HFF-Myc (cell line): ENCODE measurements at places on chromosomes 2 and 18.

DNA sequence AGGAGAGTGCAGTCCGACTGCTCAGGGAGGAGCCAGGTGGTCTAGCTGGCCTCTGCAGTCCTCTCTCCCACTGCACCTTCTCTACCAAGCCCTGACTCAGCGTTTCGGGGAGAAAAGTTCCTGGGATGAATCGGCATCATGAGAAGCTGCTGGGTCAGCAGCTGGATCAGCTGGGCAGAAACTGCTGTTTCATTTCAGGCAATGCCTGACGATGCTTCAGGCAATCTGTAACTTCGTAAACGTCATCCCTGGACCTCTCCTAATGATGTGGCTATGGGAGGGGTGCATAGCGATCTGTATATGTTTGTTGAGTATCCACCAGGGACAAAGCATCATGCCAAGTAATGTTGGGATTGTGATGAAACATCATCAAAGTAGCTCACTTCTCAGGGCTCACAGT lies 20.7 kb downstream of the LIPG start:
- no peak for DNase-seq

DNA sequence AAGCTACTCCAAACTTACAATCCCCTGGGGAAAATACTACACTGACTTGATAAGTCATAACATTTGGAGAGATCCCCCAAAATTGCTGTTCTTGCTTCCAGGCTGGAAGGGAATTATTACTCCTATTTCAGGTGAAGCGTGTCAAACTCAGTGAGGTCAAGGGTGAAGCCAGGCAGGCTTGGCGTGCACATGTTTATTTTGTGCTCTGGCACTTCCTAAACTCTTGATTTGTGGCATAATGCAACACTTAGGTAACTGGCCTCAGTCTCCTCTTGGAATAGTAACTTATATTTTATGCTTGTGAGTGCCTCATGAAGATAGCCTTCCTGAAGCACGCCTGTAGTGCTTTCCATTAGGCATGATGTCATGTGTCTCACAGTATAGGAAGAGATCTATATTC lies 751.2 kb downstream of the CNTNAP5 start:
- DNase-seq, result no peak

DNA sequence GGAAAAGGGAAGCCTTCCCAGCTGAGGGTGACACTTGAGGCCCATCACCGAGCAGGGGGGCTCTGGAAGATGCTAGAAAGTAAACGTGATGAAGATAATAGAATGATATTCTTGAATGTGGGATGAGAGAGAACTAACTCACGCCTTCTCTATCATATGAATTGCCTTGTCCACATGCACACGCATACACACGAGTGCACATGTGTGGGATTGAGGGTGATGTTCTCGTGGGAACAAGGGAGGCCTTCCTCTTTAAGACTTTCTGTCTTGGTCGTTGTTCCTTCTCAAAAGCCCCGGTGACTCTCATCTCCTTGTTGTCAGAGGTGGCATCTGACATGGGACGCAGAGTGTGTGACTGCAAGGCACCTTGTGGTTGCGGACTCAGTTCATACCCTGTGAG lies 436.9 kb downstream of the ZNF516 start:
- DNase-seq, result no peak

DNA sequence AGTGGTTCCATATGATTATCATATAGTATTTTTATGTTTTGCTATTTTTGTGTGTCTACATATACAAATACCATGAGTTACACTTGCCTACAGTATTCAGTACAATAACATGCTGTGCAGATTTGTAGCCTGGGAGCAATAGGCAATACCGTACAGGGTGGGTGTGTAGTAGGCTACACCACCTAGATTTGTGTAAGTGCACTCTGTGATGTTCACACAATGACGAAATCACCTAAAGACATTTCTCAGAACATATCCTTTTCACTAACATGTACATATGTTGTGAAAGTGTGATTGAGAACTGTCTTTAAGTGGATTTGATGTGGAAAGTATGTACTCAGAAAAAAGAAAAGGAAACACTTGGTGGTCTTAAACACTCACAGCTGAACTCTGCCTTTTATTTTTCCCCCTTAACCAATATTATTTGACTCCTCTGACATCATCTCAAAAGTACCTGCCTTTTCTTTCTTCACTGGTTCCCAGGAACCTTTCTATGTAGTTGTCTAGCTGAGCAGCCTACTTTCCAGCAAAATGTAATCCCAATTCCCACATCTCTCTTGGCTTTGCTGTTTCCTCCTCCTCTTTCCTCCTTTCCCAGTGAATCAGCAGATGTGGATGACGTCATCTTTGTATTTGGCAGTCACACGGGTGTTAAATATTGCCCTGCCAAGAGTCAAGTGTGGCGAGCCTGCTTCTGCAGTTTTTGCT lies 47.7 kb downstream of the OSBPL6 start:
- peak; percentile 88 for DNase-seq
